ENCODE measurements at places on chromosomes 2 and 18.
A peak's percentile ranks its signal among the peaks of the same experiment; 100 is the strongest.

- DNase-seq = peak; percentile 80
These were observed 350.2 kb downstream of the ZNF516 start for GRCh38 chr18:76144844-76145243.

GRCh38 chr18:62773691-62774090, 58.4 kb downstream of the PHLPP1 start:
- no peak for DNase-seq

- DNase-seq = no peak
These were observed 17.3 kb upstream of the FEZ2 start for GRCh38 chr2:36615222-36615621.

- DNase-seq = no peak
These were observed 157.1 kb downstream of the PXDN start for GRCh38 chr2:1586923-1587840.

- DNase-seq = no peak
These were observed 122.5 kb upstream of the NCKAP5 start for GRCh38 chr2:133690780-133691179.

GRCh38 chr2:39432701-39433100, 4.4 kb downstream of the MAP4K3 start:
- peak; percentile 25 for DNase-seq

- no peak for DNase-seq
These were observed 497 bp downstream of the PLA2R1 start for GRCh38 chr2:160061944-160062291.

- no peak for DNase-seq
These were observed 129.6 kb downstream of the CERS6 start for GRCh38 chr2:168585700-168586099.

DNA sequence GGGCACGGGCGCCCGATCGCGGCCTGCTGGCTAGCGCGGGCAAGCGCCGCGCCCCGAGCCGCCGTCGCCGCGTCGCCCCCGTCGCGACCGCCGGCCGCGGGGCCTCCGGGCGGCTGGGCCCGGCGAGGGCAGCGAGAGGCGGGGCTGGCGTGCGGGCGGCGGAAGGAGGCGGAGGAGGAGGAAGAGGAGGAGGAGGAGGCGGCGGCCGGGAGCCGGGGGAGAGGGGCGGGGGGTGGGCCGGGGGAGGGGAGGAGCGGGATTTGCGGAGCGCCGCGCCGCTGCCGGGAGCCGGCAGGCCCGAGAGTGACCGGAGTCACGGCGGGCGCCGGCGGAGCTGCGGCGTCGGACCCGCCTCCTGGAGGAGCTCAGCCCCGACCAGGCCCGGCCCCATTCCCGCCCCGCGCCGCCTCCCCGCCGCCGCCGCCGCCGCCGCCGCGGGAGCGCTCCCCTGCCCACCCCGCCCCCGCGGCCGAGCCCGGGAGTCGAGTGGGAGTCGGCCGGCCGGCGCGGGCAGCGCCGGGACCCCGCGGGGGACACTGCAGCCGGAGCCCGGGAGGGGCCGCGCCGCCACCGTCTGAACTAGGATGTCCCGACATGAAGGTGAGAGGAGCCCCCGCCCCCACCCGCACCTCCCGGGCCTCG, at the start of gene KCMF1:
Gene KCMF1 (plus strand): TSS at position 294 of the 642 bp plus-strand sequence. CDS start 291 bp downstream, at position 585.
- DNase-seq = peak; percentile 68

DNA sequence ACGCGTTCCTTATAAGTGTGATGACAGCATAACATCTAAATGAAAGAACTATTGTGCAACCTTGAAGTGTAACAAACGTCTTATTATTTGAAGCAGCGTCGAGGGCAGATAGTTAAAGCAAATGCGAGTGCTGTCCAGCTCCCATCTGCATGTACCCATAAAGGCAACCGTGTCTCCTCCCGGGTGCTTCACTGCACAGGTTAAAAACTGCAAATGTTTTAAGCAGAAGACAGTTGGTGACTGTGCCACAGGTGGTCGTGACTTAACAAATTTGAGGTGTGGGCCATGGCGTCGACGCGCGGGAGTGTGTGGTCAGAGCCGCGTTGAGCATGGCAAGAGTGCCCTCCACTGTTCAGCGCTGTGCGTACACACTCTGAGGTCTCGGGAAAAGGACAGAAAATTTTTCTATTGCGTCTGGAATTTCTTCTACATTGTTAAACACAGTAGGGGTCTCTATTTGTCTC, 6.4 kb downstream of the SALL3 start:
- DNase-seq = peak; percentile 68

DNA sequence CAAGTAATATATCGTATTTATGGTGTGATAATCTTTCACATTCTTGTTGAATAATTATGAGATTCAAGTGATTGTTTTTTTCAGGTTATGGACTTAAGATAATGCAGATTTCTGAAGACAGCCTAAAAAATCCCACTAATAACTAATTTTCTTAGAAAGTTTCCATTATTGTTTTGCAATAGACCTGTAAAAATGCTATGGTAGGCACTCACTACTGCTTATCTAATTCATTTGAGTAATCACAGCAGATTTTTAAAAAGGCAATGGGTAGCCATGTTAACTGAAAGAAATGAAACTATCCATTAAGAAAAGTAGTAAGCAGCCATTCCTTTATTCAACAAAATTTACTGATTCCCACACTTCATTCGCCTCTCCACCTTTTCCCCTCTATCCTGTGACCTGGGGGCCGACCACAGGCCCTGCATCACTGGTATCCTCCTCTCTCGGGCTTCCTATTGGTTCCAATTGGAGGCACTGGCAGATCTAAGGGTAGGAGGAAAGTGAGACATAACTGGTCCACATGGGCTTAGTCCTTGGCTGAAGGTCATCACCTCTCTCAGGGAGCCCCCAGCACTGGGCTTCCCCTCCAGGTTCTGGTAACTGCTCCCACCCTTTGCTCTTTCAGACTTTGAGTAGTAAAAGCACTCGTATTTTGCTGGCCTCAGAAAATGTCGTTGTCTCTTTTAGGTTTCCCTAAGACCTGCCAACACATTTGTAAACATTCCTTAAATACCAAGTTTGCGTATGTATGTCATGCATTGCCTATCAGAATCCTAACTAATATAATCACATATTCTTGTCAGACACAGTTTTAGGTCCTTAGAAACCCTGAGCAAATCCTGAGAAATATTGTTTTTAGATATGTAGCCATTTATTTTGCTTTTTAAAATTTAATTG, 18.5 kb downstream of the RBMS1 start:
- no peak for DNase-seq

- no peak for DNase-seq
These were observed 563.4 kb upstream of the GCFC2 start for GRCh38 chr2:76274160-76274559.

- DNase-seq = no peak
These were observed 315.2 kb upstream of the ZEB2 start for GRCh38 chr2:144834998-144835633.

DNA sequence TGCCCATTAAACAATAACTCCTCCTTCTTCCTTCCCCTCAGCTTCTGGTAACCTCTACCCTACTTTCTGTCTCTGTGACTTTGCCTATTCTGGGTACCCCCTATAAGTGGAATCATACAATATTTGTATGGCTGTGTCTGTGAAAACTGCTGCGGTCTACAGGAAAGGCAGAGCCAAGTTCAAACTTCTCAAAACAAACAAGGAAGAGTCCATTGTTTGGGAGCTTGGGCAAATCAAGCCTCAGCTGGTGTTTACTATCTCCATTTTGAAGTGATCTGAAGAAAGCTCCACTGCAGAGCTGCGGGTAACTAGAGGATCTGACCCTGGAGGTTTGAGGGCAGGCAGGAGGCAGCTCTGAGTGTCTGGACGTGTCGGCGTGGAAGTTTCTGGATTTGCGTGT, 48.6 kb upstream of the DAPL1 start:
- peak; percentile 22 for DNase-seq

DNA sequence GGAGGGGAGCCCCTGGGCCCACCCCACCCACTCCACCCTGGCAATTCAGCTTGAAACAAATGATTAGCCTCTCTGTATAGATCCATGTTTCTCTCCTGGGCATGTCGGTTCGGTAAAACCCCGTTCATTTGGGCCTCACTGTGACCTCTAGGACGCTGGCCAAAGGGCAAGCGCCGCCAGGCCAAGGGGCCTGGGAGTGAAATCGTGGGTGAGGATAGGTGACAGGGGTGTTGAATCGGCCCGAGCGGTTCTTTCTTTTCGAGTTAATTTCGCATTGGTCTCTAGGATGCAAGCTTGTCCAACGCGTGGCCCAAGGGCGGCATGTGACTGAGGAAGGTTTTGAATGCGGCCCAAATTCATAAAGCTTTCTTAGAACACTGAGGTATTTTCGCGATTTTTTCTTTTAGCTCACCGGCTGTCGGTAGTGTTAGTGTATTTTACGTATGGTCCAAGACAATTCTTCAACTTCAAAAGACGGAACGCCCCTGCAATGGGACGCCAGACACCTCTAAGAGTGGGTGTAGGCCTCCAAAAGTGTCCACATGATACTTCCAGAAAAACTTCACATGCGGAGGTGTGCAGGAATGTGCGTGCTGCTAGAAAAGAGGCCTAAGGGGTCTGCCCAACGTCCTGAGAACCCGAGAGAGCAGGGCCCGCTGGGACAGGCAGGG, 9.8 kb upstream of the ARID5A start:
- no peak for DNase-seq

GRCh38 chr2:100407073-100407472, 10.4 kb downstream of the CHST10 start:
- no peak for DNase-seq

GRCh38 chr2:158337018-158337417, 119.5 kb downstream of the CCDC148 start:
- DNase-seq = no peak

GRCh38 chr2:68436270-68436669, 30.8 kb downstream of the FBXO48 start:
- no peak for DNase-seq

GRCh38 chr2:84963692-84964405, 7.1 kb upstream of the KCMF1 start:
- no peak for DNase-seq

- DNase-seq = no peak
These were observed 758.8 kb upstream of the DDX18 start for GRCh38 chr2:117055499-117056375.

- DNase-seq = peak; percentile 41
These were observed 93.6 kb downstream of the ZAP70 start for GRCh38 chr2:97806738-97807618.

GRCh38 chr18:11320986-11321385, 171.6 kb upstream of the PIEZO2 start:
- DNase-seq = no peak

All from NCI-H510A treated with DMSO at 0.1 percent for 48 hours (cell line).